ENCODE measurements at places on chromosomes 7 and 10.

GRCh38 chr10:11631890-11632587, 20.6 kb upstream of the USP6NL start:
- H3K4me3 ChIP-seq, result no peak overlapping the region
- no peaks in the 10 kb centered on the region for H3K36me3 ChIP-seq
- H3K4me1 ChIP-seq, result no peaks in the 10 kb centered on the region

GRCh38 chr7:51289623-51290303, 26.8 kb downstream of the COBL start:
- no peak for DNase-seq
- no peaks in the 10 kb centered on the region for H3K27me3 ChIP-seq
- no peak overlapping the region for H3K4me3 ChIP-seq
- H3K27ac ChIP-seq, result no peak overlapping the region
- H3K36me3 ChIP-seq, result no peaks in the 10 kb centered on the region

GRCh38 chr7:157418204-157419034, 81.6 kb downstream of the DNAJB6 start:
- H3K4me3 ChIP-seq, result no peak overlapping the region
- DNase-seq, result no peak
- peaks cover 33% of the 10 kb centered on the region for H3K36me3 ChIP-seq

- H3K27ac ChIP-seq, result no peak overlapping the region
- H3K4me1 ChIP-seq, result no peaks in the 10 kb centered on the region
- DNase-seq, result no peak
- H3K36me3 ChIP-seq, result no peaks in the 10 kb centered on the region
Measured at GRCh38 chr10:111515706-111516105, 438.9 kb downstream of the ADRA2A start.

- H3K4me3 ChIP-seq, result no peak overlapping the region
- no peaks in the 10 kb centered on the region for H3K4me1 ChIP-seq
- H3K36me3 ChIP-seq, result peaks cover 15% of the 10 kb centered on the region
- H3K27me3 ChIP-seq, result no peaks in the 10 kb centered on the region
- no peak overlapping the region for H3K27ac ChIP-seq
- peak; percentile 89 for DNase-seq
Measured at GRCh38 chr7:142873281-142873784, 12.2 kb downstream of the TRPV6 start.
